ENCODE measurements at places on chromosomes 5 and 9. TPM values are rescaled to one million over a fixed set of nuclear protein-coding genes. Genes with fewer than 3 reads are reported as not detected.

DNA sequence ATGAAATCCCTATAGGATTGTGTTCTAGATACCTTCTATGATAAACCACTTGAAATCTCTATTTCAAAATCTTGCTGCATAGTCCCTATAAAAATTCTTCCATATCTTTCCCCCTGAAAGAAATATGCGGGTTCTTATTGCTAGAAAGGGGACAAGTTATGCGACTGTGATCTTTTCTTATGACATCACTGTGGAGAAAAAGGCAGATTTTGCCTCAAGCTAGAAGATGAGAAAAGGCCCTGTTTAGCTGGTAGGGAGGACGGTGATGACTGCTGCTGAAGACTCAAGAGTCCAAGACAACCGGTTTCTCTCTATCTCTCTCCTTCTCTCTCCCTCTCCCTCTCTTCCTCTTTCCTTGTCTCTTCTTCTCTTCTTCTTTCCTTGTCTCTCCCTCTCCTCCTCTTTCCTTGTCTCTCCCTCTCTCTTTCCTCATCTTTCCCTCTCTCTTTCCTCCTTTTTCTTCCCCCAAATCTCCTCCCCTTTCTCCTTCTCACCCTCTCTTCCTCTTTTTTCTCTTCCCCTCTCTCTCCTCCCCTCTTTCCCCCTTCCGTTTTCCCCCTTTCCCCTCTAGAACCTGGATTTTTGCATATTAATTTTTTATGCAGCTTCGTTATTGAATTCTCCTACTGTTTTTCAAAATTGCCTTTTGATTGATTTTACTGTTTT, 5.3 kb downstream of the OR2S2 start:
- H3K4me3 ChIP-seq = no peak overlapping the region
- no peaks in the 10 kb centered on the region for H3K4me1 ChIP-seq
- DNase-seq = no peak
- no peaks in the 10 kb centered on the region for H3K27me3 ChIP-seq

- H3K27me3 ChIP-seq = no peaks in the 10 kb centered on the region
- no peak overlapping the region for H3K27ac ChIP-seq
- no peak overlapping the region for H3K4me3 ChIP-seq
- no peaks in the 10 kb centered on the region for H3K36me3 ChIP-seq
These were observed 80.0 kb upstream of the C9orf72 start for GRCh38 chr9:27653246-27653645.

- H3K4me1 ChIP-seq = no peaks in the 10 kb centered on the region
- H3K27me3 ChIP-seq = no peaks in the 10 kb centered on the region
- no peak overlapping the region for H3K4me3 ChIP-seq
- peak overlapping the region; percentile 99 for H3K27ac ChIP-seq
- no peaks in the 10 kb centered on the region for H3K36me3 ChIP-seq
These were observed 3.2 kb upstream of the NR4A3 start for GRCh38 chr9:99818500-99818899.

DNA sequence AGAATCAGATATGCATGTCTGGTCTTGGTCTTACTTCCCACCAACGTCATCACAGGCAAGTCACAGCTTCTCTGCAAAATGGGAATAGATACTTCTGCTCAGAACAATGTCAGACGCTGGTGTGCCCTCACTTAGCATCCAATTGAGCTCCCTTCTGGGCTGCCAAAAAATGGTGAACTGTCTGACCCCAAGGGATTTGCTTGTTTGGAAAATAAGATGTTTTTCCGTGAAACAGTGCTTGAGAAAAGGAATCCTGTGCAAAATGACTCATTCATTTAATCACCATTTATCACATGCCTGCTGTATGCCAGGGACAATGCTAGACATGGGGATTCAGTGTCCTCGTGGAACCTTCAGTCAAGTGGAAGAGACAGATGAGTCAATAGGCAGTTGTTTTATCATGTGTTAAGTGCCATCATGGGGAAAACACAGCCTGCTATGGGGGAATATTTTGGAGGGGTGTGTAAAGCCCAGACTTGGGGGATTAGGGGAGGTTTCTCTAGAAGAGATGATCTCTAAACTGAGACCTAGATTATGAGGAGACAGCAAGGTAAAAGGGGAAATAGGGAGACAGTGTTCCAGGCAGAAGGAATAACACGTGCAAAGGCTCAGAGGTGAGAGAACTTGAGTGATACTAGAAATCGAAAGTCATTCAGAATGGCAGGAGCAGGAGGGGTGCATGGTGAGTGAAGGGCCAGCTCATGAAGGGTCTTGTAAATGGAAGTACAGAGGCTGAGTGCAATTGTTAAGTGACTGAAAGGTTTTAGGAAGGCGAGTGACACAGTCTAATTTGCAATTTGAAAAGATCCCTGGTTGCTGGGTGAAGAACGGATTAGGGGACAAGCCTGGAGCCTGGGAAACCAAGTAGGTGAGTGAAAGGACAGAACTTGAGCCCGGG, 3.9 kb downstream of the NIPAL4 start:
- H3K27me3 ChIP-seq = no peaks in the 10 kb centered on the region
- H3K36me3 ChIP-seq = no peaks in the 10 kb centered on the region
- no peaks in the 10 kb centered on the region for H3K4me1 ChIP-seq
- H3K27ac ChIP-seq = peak overlapping the region; percentile 3

DNA sequence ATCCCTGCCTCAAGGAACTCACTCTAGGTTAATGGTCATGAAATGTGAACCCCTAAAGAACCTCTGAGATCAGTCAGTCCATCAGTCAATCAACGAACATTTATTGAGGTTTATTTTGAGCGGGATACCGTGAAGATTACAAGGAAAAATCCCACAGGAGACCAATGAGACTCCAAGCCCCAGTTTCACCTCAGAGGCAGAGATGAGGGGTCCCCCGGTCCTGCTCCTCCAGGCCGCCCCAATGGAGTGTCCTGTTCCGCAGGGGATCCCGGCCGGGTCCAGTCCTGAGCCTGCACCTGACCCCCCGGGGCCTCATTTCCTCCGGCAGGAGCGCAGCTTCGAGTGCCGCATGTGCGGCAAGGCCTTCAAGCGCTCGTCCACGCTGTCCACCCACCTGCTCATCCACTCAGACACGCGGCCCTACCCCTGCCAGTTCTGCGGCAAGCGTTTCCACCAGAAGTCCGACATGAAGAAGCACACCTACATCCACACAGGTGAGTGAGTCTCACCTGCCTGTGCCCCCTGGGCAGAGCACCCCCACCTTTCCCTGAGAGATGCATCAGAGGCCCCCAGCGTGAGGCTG, 11.0 kb downstream of the GFI1B start:
- H3K27ac ChIP-seq = no peak overlapping the region
- no peak overlapping the region for H3K4me3 ChIP-seq
- no peaks in the 10 kb centered on the region for H3K4me1 ChIP-seq
- H3K27me3 ChIP-seq = no peaks in the 10 kb centered on the region

GRCh38 chr5:66891184-66891925, 295.2 kb downstream of the MAST4 start:
- H3K4me1 ChIP-seq = no peaks in the 10 kb centered on the region
- no peaks in the 10 kb centered on the region for H3K36me3 ChIP-seq
- H3K27ac ChIP-seq = no peak overlapping the region
- peak; percentile 25 for DNase-seq

KIF24 gene
- 1.2 TPM for total RNA-seq

ANKRD55 gene
- total RNA-seq = not detected

DNA sequence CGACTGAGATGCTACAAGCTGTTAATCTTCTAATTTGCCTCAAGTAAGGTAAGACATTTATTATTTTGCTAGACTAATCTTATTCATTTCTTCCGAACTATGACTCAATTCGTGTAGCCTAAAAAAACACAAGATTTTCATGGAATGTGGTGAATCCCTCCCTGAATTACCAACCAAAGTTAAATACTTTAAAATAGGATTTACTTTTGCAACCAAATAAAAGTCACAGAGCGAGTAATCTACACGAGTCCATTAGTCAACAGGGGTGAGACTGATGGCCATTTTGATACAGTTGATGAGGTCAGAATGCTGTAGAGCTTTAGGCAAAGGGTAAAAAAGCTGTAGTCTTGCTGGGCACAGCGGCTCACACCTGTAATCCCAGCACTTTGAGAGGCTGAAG, 13.1 kb upstream of the BNC2 start:
- no peaks in the 10 kb centered on the region for H3K4me1 ChIP-seq
- no peaks in the 10 kb centered on the region for H3K27me3 ChIP-seq
- DNase-seq = no peak
- H3K27ac ChIP-seq = no peak overlapping the region
- no peak overlapping the region for H3K4me3 ChIP-seq

SOX30 gene
- not detected for total RNA-seq

DNA sequence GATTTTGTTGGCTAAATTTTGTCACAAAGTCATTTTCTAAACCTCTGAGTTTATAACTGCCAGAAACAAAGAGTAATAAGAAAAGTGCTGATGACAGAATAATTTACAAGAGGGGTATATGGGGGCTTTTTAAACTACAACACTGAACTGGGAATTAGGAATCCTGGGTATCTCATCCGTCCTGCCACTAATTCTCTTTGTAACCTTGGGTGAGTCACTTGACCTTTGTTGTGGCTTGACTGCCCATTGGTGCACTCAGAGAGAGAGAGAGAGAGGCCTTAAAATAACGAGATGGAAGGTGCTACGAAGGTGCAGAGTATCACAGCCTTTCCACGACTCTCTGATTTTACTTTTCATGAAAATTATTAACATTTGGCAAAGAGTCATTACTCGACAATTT, 130.3 kb upstream of the CNTLN start:
- H3K27ac ChIP-seq = peak overlapping the region; percentile 56
- no peaks in the 10 kb centered on the region for H3K27me3 ChIP-seq
- H3K4me3 ChIP-seq = no peak overlapping the region
- DNase-seq = no peak

GRCh38 chr5:58188262-58188651, 271.6 kb downstream of the PLK2 start:
- H3K4me1 ChIP-seq = no peaks in the 10 kb centered on the region
- no peak overlapping the region for H3K27ac ChIP-seq
- H3K4me3 ChIP-seq = no peak overlapping the region
- DNase-seq = no peak
- H3K27me3 ChIP-seq = no peaks in the 10 kb centered on the region
- H3K36me3 ChIP-seq = no peaks in the 10 kb centered on the region

SAXO1 gene
- total RNA-seq = 0.37 TPM

- no peak overlapping the region for H3K27ac ChIP-seq
- no peaks in the 10 kb centered on the region for H3K27me3 ChIP-seq
- H3K4me3 ChIP-seq = no peak overlapping the region
- no peaks in the 10 kb centered on the region for H3K4me1 ChIP-seq
- H3K36me3 ChIP-seq = no peaks in the 10 kb centered on the region
These were observed 1300.1 kb upstream of the ACO1 start for GRCh38 chr9:31084350-31084749.

- no peak overlapping the region for H3K4me3 ChIP-seq
- no peaks in the 10 kb centered on the region for H3K27me3 ChIP-seq
- no peak overlapping the region for H3K27ac ChIP-seq
- no peak for DNase-seq
- H3K4me1 ChIP-seq = no peaks in the 10 kb centered on the region
- H3K36me3 ChIP-seq = no peaks in the 10 kb centered on the region
These were observed 464.0 kb upstream of the ZNF608 start for GRCh38 chr5:125210242-125210947.

- H3K27ac ChIP-seq = no peak overlapping the region
- no peaks in the 10 kb centered on the region for H3K36me3 ChIP-seq
- no peak for DNase-seq
These were observed 3.9 kb upstream of the TAL2 start for GRCh38 chr9:105658351-105658750.

SNX18 gene
- total RNA-seq = 59.1 TPM

DNA sequence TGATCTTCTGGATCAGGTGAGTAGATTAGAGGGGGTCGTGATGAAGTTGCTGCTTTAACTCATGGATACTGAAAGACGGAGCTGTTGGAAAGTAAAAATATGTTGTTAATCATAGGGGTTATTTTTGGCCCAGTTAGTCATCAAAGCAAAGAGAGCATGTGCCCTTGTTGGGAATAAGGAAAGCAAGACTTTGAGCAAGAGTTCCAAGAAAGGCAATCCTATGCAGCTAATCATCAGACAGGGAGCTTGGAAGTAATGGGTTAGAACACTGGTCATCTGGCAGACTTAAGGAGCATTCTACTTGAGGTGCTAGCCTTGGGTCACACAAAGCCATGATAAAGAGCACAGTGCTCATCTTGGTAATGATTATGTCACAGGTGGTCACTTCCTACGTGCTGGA, 18.3 kb downstream of the ASPN start:
- no peak overlapping the region for H3K4me3 ChIP-seq
- DNase-seq = no peak
- no peaks in the 10 kb centered on the region for H3K36me3 ChIP-seq
- peak overlapping the region; percentile 95 for H3K27ac ChIP-seq
- no peaks in the 10 kb centered on the region for H3K4me1 ChIP-seq

DNA sequence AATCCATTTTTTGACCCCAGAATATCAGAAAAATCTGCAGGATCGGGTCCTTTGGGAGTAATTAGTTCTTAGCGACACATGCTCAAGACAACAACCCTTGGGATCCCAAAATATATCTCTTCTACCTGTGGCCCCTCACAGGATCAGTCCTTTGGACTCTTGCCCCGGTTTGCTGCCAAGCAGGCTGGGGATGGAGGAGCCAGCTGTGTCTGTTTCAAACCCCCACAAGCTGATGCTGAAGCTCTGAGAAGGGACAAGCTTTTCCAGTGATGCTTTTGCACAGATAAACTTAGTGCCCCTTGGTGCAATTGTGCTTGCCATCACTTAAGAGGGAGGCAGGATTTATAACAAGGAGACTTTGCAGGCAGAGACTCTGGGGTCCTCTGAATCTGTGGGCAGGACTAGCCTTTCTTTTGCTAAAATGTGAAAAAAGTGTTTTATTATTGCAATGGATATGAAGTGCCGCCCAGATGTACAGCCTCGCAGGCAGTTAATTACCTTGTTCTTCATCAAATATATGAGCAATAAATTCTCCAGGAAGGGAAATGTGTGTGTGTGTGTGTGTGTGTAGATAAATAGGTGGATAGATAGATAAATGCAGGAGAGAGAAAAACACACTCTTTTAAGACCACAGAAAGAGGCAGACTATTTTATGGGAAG, 9.6 kb upstream of the LHX2 start:
- no peaks in the 10 kb centered on the region for H3K4me1 ChIP-seq
- peaks cover 17% of the 10 kb centered on the region for H3K27me3 ChIP-seq
- H3K36me3 ChIP-seq = no peaks in the 10 kb centered on the region
- DNase-seq = no peak

IL33 gene
- total RNA-seq = 78.0 TPM

- DNase-seq = no peak
- H3K4me3 ChIP-seq = no peak overlapping the region
- no peaks in the 10 kb centered on the region for H3K36me3 ChIP-seq
- no peaks in the 10 kb centered on the region for H3K4me1 ChIP-seq
These were observed 114.8 kb downstream of the TLE4 start for GRCh38 chr9:79686381-79687130.

DNA sequence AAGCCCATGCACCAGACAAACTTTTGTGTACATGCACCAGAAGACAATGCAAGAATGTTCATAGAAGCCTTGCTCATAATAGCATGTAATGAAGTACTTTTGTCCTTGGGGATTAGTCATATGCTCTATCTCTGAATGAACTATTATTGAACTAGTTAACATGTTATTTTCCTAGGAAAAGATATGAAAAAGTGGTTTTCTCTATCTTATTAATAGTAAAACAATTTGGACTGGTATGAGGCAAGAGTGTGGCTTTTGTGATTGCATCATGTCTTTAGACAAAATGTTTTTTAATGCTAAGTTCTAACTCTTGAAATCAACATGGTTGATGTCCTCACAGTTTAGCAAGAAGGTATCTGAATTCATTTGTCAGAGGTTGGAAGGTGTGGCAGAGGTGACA, 55.7 kb upstream of the SPDL1 start:
- H3K27me3 ChIP-seq = no peaks in the 10 kb centered on the region
- H3K36me3 ChIP-seq = no peaks in the 10 kb centered on the region
- H3K4me3 ChIP-seq = no peak overlapping the region
- H3K4me1 ChIP-seq = no peaks in the 10 kb centered on the region
- H3K27ac ChIP-seq = no peak overlapping the region
- DNase-seq = no peak
